Stimulated activated CD4-positive, alpha-beta T cell treated with anti-CD3 and anti-CD28 coated beads, Interleukin-15, amount 100 ng/mL, for 24 hours (primary cell): ENCODE measurements at places on chromosomes 5 and 9.

GRCh38 chr5:52455920-52456319 lies 331.8 kb upstream of the ITGA1 start:
- no peak for DNase-seq

DNA sequence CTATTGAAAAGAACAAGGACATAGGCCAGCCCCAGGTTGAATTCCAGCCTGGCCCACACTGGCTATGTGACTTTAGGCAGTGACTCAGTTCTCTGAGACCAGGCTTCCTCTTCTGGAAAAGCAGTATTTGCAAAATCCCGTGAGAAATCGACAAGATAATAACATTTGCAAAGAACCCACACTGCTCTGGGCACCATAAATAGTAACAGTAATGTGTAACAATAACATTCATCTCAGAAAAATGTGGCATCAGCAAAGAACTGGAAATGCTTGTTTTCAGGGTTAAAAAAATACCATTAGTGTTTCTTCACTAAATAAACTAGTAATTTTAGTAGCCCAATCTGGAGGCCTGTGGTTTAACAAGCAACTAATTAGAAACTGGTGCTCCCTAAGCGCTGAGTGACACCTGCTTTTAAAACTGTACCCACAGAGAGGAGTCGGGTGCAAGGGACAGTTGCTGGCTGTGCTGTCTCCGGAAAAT lies 148.4 kb downstream of the TTLL11 start:
- DNase-seq, result no peak

GRCh38 chr5:101253096-101253495 lies 350.0 kb upstream of the ST8SIA4 start:
- no peak for DNase-seq

DNA sequence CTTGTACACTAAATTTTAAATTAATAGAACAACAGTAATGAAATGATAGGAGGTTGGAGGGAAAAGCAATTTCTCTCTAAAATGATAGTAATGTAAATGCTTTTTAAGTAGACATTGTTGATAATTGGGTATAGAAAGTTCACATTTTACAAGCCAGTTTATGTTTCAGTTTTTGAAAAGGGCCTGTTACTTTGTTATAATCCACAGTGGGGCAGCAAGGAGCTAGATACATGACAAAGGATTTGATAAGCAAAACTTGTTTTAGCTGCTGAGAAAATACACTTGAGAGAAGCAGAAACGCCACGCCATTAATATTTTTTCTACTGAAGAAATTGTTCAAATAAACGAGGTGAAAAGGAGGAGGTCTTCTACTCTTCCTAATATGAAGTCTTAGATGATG lies 30.2 kb downstream of the SREK1 start:
- no peak for DNase-seq

DNA sequence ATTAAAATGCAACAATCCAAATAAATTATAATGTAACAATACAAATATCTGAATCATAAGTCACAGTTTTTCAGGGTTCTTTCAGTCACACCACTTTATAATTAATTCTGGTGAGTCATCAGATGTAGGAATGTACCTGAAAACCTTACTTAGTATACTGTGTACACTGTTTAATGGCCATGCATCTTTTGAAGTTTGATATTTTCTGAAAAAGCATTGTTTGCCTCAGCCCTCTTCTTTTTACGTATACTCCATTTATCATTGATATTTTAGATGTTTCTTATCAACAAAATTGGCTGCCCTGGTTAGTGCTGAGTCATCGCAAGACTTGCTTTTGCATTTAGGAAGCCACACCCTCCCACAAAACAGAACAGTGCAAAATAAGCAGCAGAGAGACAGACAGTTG lies 218.6 kb downstream of the PJA2 start:
- DNase-seq, result no peak

DNA sequence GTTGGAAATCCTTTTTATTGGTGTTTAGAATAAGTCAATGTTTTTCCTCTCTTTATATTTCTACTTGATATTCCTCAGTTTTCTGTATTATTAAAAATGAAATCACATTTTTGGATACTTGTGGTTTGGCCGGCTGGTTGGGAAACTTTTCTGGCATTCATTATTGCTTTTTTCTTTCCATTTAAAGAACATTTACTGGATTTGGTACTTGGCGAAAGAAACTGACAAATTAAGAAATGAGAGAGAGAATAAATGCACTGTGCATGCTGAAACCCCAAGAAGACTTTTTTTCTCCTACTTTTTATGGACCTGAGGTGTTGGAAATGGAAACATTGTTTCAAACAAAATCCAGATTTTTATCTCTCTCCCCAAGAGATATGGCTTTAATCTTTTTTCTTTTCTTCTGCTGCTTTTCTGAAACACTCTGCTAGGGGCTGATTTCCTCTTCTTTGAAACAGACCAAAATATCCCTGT lies 128.4 kb downstream of the SNX18 start:
- no peak for DNase-seq
